Right lobe of liver (tissue), 6 donors: ENCODE measurements at places on chromosomes 6 and 20. TPM values are rescaled to one million over a fixed set of nuclear protein-coding genes. Genes with fewer than 3 reads are reported as not detected.

PTK6 gene
- total RNA-seq: 5.3 TPM

MTHFD1L gene
- total RNA-seq: 6.8 TPM

PTCRA gene
- not detected for total RNA-seq

SLC24A3 gene
- total RNA-seq: 0.06 TPM

CST2 gene
- total RNA-seq: not detected

CST5 gene
- not detected for total RNA-seq

GRCh38 chr6:89200706-89201215, 16.4 kb downstream of the GABRR1 start:
- no peak for DNase-seq

DNA sequence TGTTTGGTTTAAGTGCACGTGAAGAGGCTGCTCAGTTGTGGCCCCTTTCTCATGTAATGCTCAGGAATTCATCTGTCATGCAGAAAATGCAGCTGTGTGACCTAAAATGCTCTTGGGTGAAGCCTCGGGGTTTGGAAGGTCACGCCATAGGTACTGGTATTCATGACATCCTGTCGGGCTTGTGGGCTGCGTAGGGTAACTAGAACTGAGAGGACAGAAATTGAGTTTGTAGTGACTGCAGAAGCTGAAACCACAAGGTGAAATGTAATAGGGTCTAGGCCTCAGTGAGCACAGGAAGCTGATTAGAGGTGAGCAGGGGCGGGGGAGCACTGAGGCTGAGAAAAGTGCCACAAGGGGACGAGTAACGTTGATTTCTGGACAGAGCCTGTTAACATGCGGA, 128.8 kb downstream of the SOBP start:
- DNase-seq: no peak

GRCh38 chr6:108627692-108628550, 67.2 kb downstream of the FOXO3 start:
- no peak for DNase-seq

GRCh38 chr6:110188791-110189190, 8.6 kb downstream of the CDC40 start:
- DNase-seq: no peak

DNA sequence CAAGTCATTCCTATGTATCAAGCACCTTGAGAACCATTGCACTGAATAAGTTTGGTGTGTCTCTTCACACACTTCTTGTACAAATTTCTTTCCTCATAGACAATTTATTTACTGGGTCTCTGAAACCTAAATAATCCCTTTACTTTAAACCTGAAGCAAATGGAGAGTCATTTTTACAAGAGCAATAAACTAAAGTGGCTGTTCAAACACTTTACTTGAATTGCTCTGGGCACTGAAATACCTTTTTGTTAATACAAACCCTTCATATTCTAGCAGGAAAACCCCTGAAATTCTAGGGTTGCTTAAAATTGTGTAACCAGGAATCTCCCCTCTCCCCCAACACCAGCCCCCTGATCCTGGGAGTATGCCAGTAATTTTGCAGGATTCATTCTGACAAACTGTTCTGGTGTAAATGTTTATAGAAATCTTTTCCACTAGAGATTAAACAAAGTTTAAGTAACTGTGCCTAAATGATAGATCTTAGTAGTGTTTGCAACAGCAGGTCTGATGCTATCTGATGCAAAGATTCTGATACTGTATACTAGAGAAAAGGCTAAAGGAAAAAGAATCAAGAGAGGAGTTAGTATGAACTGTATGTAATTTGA, 13.4 kb downstream of the RSPO3 start:
- DNase-seq: no peak

- no peak for DNase-seq
These were observed 70.1 kb downstream of the RNF144B start for GRCh38 chr6:18457065-18457737.

- DNase-seq: no peak
These were observed 29.0 kb downstream of the DAAM2 start for GRCh38 chr6:39821046-39821740.

DNA sequence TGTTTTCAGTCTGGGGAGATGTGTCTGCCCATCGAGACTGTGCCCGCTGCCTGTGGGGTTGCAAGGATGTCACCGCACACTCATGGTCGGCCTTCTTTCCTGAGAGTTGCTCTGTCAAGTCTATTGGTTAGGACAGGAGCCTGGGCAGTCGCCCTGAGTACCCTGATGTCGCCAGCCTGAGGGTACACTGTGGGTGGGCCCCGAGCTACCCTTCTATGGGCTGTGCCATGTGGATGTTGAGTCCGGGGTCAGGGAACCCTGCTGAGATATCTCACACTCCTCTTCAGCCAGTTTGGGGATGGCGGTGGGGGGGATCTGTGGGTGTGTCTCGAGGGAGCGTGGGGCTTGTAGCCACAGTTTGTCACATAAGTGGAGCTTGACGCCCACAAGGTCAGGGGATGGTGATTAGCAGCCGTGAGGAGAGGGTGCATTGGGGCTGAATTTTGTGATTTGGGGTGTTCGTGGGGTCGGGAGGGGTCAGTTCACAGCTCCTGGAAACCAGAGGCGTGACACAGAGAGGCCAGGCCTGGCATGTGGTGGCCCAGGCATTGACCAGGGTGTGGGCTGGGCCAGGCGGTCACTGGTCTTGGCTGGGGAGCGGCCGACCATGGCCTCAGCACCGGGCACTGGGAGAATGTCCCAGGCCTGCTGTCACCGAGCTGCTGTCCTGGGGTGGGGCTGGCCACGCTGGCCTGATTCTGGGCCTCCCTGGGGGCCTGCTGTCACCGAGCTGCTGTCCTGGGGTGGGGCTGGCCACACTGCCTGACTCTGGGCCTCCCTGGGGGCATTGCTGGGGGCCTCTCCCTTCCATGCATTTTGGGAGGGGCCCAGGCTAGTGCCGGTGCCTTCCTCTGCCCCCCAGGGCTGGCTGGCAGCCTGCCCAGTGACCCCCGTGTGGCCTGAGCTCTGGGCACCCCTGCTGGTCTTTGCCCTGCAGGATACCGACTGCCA, 1.6 kb upstream of the NPBWR2 start:
- no peak for DNase-seq

GRCh38 chr6:36032261-36032660, 4.7 kb downstream of the MAPK14 start:
- DNase-seq: no peak

DNA sequence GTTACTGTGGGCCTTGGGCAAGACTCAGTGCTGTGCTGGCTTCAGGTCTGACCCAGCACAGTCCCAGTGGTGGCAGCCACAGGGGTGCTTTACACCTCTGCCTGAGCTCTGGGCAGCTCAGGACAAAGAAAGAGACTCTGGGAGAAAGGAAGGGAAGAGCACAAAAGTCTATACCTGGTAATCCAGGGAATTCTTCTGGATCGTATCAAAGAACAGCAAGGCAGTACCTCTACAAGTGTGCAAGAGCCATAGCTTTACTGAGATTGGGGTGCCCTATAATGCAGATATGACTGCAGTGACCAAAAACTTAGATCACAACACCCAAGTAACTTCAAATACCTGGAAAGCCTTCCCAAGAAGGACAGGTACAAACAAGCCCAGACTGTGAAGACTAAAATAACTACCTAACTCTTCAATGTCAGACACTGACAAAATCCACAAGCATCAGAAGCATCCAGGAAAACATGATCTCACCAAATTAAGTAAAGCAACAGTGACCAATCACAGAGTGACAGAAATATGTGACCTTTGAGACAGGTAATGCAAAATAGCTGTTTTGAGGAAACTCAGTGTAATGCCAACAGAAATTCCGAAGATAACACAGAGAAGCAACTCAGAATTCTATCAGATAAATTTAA, 47.9 kb upstream of the LIN28B start:
- DNase-seq: no peak

DNA sequence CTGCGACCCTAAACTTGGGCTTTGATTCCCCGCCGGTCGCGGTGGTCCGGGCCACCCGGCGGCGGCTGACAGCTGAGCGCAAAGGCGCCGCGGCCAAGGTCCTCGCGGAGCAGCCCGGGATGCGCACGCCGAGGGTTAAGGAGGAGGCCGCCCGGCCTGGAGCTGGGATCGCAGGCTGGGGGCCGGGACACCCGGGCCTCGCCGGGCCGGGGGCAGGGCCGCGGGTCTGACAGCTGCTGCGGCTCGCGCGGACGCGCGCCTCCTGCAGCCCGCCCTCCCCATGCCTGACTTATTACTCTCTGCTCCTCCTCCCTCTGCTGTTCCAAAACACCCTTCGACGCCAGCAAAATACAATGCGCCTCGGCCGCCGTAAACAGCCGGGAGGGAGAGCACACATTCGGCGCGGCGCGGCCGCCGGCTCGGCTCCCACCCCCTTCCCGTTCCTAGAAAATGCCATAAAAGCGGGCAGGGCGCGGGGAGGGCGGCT, 746 bp downstream of the BACH2 start:
- DNase-seq: peak; percentile 69

DNA sequence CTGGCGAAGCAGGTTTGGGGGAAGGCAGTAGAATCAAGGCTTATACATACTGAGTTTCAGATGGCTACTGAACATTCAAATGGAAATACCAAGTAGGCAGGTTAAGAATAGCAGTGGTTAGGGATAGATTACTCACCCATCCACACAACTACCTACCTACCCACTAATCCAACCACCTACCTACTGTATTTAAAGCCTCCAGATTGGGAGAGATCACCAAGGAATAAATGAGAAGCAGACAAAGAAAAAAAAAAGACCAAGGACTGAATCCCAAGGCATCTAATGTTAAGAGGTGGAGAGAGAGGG, 68.3 kb upstream of the SMIM29 start:
- DNase-seq: no peak

GRCh38 chr6:8054276-8054675, 9.9 kb downstream of the BLOC1S5 start:
- DNase-seq: no peak

DNA sequence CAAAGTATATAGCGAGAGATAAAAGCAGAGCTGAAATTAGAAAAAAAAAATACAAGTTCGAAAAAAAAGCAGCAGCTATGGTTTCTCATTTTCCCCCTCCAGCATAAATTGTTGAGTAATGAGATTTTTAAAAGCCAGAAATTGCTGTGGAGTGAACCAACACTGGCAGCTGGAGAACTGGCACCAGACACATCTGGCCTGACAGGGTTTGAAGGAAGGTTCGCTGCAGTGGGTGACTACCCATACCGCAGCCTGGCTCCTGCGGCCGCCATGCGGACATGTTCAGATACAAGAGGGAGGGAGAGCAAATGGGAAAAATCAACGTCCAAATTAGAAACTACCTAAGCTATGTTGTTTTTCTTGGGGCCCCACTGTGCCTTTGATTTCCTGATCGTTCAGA, 3.3 kb downstream of the APCDD1L start:
- no peak for DNase-seq

DNA sequence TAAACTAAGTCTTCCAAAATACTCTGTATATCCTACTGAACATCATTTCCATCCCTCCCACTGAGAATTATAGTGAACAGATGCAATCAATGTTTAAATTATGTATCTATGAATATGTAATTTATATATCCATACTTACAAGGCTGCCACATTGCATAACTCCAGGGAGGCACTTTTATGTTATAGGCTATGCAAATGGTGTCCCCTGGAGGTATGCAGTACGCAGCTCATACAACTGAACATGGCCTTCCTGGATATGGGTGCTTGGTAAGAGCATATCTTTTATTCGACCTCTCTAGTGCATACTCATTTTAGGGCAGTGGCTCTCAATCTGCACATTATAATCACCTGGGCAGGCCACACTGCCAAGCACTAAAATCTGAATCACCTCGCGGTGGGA, 127.3 kb downstream of the BANF2 start:
- DNase-seq: no peak

- DNase-seq: no peak
These were observed 36.9 kb upstream of the SLCO4A1 start for GRCh38 chr20:62605236-62605943.
